Activated CD8-positive, alpha-beta memory T cell treated with anti-CD3 and anti-CD28 coated beads, Interleukin-2, amount 50 U/mL, for 48 hours (primary cell): ENCODE measurements at places on chromosomes 16 and 17.

DNA sequence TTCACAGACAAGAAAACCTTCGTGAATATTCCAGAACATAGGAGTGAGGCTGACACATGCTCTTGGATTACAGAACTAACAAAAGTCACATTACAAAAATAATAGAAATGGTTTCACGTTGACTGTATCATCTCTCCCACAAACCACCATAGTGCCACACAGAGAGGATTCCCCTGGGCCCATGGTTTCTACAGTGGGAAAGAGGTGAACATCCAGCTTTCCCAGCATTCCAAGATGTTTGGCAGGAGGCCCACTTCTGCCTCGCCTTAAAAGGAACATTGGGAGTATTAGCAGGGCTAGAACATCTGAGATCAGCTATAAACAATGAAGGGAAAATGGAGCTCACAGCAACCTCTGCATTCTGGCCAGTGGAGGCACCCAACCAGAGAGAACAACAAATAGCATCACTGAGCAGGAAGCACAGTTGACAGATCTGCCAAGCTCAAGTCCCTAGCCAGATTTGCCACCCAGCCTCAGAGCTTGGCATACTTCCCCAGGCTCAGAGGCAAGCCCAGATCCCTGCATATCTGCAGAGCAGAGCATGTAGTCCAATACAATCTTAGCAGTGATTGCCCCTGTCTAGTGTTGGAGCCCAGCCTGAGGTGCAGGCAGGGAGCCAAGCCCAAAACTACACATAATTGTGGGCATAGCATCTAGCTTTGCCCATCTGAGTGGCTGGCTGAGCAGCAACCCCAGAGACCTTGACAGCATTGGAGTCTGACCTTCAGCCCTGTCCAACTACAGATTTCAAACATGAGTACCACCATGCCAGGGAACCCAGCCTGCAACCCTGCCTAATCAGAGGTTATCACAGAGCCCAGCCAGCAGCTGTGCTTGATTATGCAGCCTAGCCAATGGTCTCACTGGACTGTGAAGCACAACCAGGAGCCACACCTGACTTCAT is 260.4 kb downstream of the CEP112 start:
- DNase-seq: no peak

DNA sequence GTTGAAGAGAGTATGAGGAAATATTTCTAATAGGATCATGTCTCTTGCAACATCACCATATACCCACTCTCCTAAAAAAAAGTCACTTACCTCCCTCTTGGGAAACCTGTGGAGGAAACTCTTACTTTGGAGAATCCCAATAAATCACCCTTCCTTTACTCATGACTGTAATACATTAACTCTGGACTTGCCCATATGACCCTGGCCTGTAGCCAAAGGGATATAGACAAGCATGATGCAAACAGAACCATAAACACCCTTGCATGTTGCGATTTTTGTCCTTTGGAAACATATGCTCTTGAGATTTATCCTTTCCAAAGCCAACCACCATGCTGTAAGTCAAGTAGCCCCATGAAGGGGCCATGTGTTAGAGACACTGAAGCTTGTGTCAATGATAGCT is 19.5 kb downstream of the CDH11 start:
- DNase-seq: no peak

GRCh38 chr17:70060415-70060814 is 14.6 kb upstream of the KCNJ16 start:
- no peak for DNase-seq

DNA sequence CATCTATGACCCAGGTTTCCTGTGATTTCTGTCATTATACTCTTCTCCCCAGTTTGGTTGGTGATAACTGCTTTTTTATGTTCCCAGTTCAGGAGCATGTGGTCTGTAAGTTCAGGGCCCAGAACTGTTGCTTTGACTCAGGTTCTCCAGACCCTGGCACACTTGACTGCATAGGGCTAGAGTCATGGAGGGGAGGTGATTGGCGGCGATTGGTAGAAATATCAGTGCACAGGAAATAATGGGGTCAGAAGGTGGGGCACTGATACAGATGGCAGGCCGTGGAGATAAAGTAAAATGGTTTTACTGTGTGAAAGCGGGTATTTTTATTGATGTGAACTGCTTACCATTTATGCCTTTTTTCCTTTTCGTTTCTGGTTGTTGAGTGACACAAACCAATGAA is 28.7 kb downstream of the TAC4 start:
- DNase-seq: no peak

GRCh38 chr16:66422366-66422765 is 4.7 kb upstream of the BEAN1 start:
- DNase-seq: peak; percentile 8

DNA sequence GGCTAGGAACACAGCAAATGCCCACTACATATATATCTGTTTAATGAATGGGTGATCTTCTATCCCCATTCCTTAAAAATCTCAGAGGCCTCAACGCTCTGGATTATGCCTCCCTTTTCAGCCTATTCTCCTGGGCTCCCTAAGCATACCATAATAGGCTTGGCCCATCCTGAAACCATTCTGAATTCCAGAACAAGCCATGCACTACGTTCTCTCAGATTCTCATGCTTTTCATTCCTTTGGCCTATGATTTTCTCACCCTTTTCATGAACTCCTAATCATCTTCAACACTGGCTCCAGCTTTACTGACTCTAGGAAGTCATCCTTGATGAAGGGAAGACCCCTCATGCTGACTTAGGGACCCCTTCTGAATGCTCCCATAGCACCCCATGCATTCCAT is 71.1 kb downstream of the RPGRIP1L start:
- DNase-seq: no peak

GRCh38 chr17:31401456-31402254 is 10.2 kb downstream of the RAB11FIP4 start:
- DNase-seq: no peak

DNA sequence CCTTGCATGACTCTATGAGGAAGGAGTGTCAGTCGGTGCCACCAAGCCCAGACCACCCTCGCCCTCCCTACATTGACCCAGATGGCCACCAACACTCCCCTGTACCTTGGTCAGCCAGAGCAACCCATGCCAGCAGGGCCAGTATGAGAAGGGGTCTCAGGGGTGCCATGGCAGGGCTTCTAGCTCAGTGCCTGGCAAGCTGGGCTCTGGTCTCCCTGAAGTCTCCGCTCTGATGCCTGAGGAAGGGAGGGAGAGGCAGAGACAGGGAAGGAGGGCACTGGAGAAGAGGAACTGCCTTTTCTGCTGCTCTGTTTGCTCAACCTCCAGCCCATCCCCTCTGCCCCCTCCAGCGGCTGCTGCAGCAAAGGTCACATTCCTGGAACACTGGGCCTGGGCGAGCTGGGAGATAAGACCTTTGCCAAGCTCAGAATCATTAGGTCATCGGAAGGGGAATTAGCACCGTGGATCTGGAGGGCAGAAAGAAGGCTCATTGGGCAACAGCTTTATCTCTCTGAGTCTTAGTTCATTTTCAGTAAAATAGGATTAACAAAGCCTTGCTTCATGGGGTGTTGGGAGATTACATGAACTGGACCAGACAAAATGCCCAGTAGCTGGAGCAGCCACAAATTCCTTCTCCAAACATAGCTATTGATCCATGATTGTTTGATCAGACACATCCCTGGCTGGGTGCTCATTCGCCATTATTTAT is at the start of gene VTN:
Gene VTN (minus strand): TSS at position 273 of the 709 bp plus-strand sequence. CDS start 104 bp downstream, at position 169.
- DNase-seq: no peak

DNA sequence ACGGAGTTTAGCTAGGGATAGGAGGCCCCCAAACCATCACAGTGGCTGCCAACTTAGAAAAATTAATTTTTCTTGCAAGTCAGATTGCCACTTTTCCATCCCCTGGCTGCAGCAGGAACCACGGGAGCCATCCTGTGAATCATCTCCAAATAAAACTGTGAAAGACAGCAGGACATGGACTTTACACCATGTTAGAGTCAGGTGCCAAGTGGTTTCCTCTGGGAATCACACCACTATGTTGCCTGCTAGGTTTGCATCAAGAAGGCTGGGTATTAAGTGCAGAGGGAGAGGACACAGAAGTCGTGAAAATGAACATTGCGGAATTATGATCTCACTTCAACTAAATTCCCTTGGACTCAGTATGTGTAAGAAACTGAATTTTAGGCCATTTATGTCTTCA is 471.3 kb upstream of the GOT2 start:
- no peak for DNase-seq

- no peak for DNase-seq
Observed at GRCh38 chr16:89779231-89779908, 37.1 kb downstream of the FANCA start.

- no peak for DNase-seq
Observed at GRCh38 chr17:72991651-72992050, 100.8 kb downstream of the SLC39A11 start.

- DNase-seq: no peak
Observed at GRCh38 chr17:79298799-79299198, 224.2 kb downstream of the ENGASE start.

DNA sequence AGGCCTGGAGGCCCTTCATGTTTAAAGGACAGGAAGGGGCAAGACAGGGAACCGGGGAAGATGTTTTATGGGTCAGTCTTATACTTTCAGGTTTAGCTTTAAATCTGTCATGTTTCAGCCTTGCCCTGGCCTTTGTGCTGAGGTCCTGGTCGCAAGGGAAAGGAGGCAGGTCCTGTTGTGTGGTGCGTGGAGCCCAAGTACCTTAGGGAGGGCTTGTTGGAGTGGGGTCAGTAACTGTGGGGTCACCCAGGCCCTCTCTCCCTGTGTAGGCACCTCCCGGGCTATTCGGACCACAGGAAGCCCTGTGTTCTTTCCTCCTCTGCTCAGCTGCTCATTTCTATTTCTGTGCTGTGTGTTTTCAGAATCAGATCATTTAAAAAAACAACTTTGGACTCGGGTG is 42.7 kb downstream of the MPRIP start:
- DNase-seq: no peak

DNA sequence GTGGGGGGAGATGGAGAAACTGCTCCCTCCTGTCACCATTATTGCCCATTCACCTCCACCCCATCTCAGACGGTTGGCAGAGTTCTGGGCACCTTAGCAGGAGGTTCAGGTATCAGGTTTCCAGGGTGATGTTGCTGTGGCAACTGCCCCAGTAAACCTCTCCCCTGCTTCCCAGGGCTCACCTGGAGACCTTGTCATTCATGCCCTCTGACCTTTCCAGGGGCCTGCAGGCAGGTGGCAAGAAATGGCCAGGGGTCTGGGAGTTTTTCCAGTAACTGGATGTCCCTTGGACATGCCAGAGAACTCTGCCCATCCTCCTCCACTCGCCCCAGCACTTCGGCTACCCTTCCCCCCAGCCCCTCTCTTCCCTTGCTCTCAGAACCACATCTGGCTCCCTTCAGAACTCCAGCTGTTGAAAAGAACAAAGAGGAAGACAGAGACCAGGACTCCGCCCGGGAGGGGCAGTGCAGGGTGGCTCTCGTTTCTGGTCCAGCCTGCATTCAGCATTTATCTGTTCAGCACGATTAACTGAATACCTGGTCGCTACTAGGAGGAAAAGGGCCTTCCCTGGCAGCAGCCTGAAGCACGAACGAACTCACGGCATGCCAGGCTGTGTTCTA is 8.5 kb downstream of the MLLT6 start:
- DNase-seq: no peak

DNA sequence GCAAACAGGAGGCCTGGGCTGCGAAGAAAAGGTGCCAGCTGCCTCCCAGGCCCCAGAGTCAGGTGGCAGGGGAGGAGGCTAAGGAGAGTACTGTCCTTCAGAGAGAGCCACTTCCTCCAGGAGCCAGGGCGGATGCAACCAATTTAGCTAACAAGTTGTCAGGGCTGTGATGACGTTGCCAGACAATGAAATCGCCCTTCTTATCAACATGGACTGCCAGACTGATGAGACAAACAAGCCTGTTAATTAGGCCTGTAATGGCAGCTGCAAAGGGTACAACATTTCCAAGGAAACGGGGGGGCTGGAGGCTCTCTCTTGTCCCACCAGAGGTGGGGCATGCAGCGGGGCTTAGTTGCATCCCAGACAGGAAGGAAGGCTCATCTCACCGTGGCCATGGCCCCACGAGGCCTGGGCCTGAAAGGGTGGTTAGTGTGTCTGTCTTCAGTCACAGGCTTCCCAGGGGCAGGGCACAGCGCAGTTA is 111.8 kb downstream of the SDK2 start:
- DNase-seq: no peak

GRCh38 chr17:19756546-19756945 is 8.4 kb upstream of the ALDH3A1 start:
- no peak for DNase-seq

DNA sequence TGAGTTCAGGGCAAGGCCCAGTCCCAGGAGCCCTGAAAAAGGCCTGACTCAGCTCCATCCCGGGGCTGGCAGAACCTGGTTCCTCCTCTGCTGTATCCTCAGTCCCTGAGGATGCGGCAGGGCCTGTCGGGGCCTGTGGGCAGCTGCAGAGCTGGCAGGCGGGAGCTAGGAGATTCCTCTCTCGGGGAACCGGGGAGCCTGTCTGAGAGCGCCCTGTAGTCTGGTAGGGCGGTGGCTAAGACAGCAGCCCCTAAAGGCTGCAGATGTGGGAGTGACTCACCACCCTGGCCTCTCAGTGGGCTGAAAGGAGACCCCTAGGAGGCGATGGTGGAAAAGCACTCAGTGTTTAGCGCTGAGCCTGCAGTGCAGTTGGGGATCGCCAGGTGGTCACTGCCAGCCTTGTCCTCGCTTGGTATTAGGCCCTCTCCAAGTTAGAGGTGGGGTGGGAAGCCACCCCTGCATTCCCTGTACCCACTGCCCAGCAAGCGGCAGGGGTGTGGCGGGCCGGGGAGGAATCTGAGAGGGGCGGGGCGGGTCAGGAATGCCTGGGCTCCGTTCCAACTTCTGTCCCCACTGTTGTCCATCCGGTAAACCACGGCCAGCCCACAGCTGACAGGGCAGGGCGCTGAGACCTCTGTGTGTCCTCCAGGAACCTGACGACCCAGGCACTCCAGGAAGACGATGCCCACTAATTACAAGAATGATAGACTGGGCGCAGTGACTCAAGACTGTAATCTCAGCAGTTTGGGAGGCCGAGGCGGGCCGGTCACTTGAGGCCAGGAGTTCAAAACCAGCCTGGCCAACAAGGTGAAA is 29.5 kb upstream of the CDH1 start:
- DNase-seq: no peak

DNA sequence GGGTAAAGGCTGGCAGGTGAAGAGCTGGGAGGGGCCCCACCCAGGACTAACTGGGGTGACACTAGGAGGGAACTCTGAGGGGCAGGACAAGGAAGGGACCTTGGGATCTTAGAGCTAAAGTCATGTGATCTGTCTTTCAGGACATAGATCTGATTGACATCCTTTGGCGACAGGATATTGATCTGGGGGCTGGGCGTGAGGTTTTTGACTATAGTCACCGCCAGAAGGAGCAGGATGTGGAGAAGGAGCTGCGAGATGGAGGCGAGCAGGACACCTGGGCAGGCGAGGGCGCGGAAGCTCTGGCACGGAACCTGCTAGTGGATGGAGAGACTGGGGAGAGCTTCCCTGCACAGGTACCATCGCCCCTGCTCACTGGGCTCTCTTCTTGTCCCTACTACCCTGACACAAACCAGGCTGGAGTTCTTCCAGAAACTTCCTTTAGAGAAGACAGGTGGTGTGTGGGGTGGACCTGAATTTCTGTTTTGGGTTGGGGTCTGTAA is 8.1 kb downstream of the NFE2L1 start:
- no peak for DNase-seq

- no peak for DNase-seq
Observed at GRCh38 chr16:81489547-81490267, 45.1 kb downstream of the CMIP start.
